ENCODE measurements at places on chromosomes 3 and 15.

DNA sequence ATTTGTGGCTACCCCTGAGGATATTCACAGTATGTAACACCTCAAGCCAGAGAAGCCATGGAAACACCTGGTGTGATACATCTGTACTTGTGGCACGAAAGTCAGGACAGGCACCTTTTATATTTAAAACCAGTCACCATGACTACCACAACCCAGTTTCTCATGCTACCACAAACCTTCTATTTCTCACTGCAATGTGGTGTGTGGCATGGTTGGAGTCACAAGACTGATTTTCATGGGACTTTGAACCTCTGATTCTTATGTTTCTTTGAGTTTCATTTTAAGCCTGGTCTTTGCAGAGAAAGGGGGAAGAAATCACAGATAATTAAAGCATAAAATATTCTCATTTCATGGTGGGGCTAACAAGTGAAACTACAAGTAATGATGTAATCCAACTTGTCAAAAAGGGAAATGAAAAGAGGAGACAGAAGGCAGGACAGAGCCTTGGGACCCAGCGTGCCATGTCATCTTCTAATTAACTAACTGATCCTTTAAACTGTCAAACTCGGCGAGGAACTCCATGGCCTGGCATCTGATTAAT, 175.9 kb downstream of the PDZRN3 start:
- no peak for DNase-seq

- DNase-seq: no peak
Observed at GRCh38 chr3:2090095-2090911, 8.4 kb upstream of the CNTN4 start.

DNA sequence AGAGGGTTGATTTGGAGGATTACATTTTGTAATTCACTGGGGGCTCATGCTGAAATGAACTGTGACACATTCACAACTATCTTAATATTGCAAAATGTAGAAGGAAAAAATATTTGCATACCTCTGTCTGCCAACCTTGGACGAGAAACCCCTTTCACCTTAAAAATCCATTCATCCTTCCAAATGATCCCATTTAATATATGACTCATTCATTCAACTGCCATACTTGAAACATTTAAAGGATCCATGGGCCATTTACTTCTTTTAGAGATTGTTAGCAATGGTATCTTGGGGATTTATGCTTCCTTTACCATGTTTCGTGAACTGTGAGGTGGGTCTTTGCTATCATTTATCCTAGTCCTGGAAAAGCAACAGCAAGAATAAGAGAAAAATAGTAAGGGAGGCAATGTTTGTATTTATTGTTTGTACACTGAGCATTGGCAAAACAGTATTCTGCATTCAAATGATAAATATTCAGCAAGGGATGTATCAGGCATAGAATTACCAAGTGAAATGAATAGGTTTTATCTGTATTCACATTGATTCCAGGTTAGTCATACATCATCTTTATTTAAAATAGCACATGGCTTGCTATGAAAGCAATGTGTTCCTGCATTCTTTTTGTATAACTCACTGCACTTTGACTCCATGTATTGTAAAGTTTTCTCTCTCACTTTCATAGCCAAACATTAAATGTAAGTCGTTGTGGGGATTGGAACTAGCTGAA, 378.1 kb downstream of the NSUN3 start:
- no peak for DNase-seq

GRCh38 chr3:101992863-101993262, 143.5 kb downstream of the NFKBIZ start:
- DNase-seq: no peak

DNA sequence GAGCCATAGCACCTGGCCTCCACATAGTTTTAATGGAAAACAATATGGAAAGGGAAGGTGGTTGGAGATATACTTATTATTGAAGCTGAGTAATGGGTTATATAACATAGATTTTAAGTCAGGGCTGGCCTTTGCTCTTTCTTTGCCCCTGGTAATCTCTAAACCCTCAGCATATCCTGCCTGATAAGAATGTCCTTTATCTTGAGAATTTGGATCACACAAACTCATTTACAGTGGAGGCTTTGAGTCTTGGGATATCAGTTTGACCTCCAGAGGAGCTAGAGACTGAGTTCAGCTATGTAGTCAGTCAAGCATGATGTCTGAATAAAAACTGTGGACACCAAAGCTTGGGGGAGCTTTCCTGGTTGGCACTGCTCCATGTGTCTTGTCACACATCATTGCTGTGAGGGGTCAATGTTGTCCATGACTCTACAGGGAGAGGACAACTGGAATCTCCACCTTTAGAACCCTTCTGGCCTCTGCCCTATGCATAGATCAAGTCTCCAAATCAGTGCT, 9.0 kb upstream of the C3orf33 start:
- DNase-seq: no peak

GRCh38 chr15:80637747-80638146, 57.4 kb upstream of the ABHD17C start:
- no peak for DNase-seq

Measured in stimulated activated naive CD4-positive, alpha-beta T cell (primary cell).